Cortex of kidney (tissue), 1 donor: ENCODE measurements at places on chromosomes 11 and 22.

GRCh38 chr22:37276776-37277175 lies 5.5 kb upstream of the CYTH4 start:
- no peak for DNase-seq

DNA sequence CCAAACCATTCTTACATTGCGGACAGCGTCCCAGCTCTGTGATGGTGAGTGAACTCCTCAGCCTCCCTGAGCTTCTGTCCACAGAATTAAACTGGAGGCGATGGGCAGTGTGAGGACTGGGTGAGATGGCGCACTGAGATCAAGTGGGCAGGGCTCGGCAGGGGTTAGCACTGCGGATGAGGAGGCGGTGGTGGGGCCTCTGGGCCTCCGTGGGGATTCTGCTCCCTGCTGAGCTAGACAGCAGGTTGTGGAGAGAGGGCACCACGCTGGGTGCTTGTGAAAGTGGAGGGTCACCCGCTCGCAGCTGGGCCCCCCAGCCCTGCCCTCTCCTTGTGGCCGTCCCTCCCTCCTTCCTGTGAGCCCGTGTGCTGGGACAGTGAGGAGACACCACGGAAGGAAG lies 25.6 kb upstream of the PARVG start:
- no peak for DNase-seq

- DNase-seq: no peak
Observed at GRCh38 chr11:105033343-105033742, 1.6 kb downstream of the CASP1 start.

- no peak for DNase-seq
Observed at GRCh38 chr11:2409611-2410468, 9.3 kb downstream of the TSSC4 start.

- DNase-seq: no peak
Observed at GRCh38 chr22:46948411-46949144, 186.1 kb downstream of the TBC1D22A start.

DNA sequence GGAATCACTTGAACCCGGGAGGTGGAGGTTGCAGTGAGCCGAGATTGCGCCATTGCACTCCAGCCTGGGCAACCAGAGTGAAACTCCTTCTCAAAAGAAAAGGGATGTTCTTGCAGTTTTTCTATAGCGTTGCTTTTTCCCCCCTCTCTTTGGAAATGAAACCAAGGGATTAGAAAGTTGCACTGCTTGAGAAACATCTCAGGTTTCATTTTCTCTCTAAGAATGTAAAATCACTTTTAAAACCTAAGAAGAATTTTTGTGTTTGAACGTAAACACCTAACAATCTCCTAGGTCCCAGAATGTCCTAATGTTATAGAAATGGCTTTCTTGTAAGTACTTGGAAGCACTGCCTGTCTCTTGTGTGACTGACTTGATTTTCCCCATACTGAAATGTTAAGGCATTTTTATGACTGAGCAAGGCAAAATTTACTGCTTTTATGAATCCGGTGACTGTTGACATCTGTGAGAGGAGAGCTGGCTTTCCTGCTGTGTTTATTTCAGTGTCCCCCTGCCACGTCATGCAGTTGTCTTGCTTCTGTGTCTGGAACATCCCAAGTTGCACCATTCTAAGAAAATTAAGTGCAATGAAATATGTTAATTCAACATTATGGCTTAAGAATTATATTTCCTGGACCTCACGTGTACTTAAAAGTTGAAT lies 37.7 kb downstream of the NF2 start:
- DNase-seq: no peak

DNA sequence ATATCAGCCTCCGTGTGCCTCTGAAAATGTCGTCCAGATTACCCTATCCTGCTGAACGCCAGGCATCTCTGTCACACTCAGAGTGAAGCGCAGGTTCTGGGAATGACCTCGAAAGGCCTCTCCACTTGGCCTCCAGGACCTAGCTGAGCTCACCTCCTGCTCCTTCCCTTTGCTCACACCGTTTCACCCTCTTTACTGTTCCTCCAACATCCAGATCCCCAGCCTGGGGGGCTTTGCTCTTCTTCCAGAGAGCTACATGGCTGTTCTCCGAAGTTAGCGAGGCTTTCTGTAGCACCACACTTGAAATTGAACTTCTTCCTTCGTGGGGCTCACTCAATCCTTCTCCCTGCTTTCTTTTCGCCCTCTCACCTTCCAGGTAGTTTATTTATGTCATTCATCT lies 27.9 kb downstream of the GLB1L2 start:
- no peak for DNase-seq

GRCh38 chr22:48473202-48473601 lies 1354.5 kb downstream of the BRD1 start:
- no peak for DNase-seq
